ENCODE measurements at places on chromosomes 3 and 15. TPM values are rescaled to one million over a fixed set of nuclear protein-coding genes. Genes with fewer than 3 reads are reported as not detected.

CYP1A1 gene
- total RNA-seq, result not detected

GABRR3 gene
- total RNA-seq, result not detected

DNA sequence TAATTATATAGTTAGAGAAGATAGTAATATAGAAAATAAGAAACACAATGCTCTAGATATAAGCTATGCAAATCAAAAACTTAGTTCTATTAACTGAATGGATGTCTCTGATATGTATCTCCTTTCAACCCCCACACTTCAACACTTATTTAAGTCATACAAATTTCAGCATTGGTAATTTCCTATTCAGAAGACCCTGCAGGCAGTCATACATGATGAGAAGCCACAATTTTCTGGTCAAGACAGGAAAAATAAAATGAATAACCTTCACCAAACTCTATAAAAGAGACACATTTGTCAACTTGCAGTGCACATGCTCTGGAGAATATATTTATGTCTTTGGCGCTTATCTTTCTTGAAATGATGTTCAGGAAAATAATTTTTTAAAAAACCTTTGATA lies 578 bp upstream of the BCHE start:
- DNase-seq, result no peak

DNA sequence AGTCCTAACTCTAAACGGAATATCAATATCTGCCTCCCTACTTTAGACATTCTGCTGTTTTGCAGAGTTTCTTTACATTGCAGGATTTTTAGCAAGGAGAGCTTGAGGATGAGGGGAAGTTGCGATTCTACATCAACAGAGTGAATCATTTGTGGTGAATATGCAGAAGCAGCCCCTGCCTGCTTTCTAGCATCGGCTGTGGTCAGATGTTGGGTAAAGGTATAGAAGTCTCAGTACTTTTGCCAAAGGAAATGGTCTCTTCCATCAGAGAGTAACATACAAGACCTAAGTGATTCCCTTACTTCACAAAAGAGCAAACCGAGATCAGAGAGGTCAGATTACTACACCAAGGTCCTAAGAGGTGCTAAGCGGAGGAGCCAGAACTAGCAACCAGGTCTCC lies 15.2 kb downstream of the ST3GAL6 start:
- DNase-seq, result no peak

GRCh38 chr3:9721700-9722060 lies 9.9 kb upstream of the BRPF1 start:
- peak; percentile 70 for DNase-seq

DNA sequence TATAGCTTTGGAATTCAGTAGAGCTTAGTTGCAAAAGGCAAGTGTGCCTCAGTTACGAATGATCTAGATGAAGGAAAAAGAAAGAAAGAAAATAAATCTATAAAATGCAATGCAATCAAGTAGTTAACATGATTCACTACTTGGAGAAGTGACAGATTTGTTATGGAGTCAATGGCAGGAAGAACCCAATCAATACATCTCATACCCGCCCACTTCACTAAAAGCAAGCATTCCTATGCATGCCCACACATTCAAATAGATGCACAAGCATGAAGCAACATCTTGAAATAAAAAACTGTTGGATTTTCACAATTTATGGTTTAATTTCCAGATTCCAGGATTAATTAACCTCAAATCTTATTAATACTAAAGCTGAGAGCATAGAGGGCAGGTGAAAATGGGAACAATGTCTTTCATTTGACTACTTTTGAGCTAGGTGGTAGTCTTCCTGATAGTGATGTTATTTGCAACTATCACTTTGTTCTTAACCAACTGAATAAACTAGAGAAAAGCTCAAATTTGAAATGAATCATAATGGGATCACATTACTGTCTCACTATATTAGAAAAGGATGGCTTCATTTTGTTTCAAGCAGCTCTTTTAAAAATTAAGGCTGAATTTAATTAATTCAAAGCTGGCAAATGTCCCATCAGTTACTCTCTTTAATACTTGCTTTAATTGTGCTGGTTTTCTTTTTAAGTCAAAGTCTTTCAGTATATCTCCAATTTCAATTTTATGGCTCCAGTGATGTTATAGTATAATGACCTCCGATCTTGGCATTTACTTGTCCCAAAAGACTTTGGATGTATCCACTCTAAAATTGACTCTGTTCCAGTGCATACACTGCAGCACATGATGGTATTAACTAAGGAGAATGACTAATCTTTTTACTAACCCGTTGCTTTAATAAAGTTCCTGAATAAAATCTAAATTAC lies 46.7 kb upstream of the CCDC50 start:
- DNase-seq, result no peak

- no peak for DNase-seq
Observed at GRCh38 chr15:43153269-43153668, 19.9 kb downstream of the TMEM62 start.

DNA sequence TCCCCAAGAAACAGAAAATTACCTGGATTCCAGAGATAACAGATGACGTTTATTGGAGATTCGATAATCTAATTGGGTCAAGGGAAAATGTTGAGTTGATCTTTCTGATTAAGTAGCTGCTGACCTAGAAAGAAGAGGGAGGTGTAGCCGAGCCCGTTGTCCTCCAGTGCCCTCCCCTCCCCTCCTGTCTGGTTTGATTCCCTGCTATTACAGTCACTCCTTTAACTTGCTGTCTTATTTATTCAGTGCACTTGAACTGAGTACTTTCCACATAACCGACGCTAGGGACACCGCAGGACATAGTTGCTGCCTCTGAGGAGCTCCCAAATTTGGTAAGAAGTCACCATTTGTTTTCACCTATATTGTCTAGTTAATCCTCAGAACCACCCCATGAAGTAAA lies 103.7 kb downstream of the AQP9 start:
- no peak for DNase-seq

- DNase-seq, result no peak
Observed at GRCh38 chr15:20355256-20355868, 186.2 kb downstream of the GOLGA6L6 start.

DNA sequence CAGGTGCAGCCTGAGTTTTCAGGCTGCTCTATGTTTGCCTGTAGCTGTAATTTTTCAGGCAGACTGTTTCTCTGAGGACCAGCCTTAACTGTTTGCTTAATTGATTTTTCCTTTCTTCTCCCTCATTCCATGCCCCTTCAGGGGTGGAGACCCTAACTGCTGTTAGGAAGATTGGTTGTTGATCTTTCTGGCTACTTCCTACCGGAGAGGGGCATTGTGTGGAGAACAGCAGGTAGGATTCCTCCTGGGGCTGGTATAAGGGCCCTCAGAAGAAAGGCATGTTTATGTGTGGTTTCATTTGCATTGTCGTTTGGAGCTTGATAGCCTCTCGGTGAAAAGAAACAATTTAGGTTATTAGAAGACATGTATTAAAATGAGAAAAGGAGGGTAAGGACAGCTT lies 56.9 kb upstream of the GOLGA6L2 start:
- no peak for DNase-seq

RRP9 gene
- 15.1 TPM for total RNA-seq

ALG1L2 gene
- total RNA-seq, result not detected

- DNase-seq, result no peak
Observed at GRCh38 chr15:35909414-35909813, 363.4 kb upstream of the DPH6 start.

UTS2B gene
- total RNA-seq, result not detected

- no peak for DNase-seq
Observed at GRCh38 chr15:101556273-101556672, 66.8 kb upstream of the PCSK6 start.

- no peak for DNase-seq
Observed at GRCh38 chr15:56251315-56252095, 7.8 kb upstream of the RFX7 start.

DNA sequence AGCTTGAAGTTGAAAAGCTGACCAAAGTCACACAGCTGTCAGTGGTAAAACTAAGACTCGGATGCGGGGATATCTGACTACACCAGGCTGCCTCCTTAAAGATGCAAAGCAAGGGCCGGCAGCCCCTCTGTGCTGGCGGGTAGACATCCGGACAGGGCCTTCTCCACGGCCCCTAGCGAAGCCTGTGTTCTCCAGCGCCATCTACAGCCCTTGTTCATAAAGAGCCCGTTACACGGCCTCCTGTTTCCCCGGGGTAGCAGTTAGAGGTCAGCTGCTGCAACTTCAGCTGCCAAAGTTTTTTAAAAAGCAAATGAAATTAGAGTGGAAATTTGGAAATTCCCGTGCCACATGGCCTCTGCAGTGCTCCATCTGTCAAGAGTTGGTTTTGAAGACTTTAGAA lies 383.0 kb downstream of the TBL1XR1 start:
- peak; percentile 79 for DNase-seq

GRCh38 chr3:129606636-129607390 lies at the start of gene PLXND1:
TSS of gene PLXND1 (minus strand) at chr3:129606676. CDS start at chr3:129606639, 37 bp downstream.
- peak; percentile 49 for DNase-seq

- DNase-seq, result no peak
Observed at GRCh38 chr3:20147361-20147760, 38.6 kb downstream of the SGO1 start.

DNA sequence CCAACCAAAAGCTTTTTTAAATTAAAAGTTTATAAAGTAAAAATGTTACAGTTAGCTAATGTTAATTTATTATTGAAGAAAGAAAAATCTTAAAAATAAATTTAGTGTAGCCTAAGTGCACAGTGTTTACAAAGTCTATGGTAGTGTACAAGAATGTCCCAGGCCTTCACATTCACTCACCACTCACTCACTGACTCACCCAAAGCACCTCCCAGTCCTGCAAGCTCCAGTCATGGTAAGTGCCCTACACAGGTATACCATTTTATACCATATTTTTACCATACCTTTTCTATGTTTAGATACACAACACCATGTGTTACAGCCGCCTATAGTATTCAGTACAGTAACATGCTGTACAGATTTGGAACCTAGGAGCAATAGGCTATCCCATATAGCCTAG lies 29.1 kb downstream of the SSR3 start:
- DNase-seq, result no peak

GRCh38 chr15:79948095-79948695 lies 22.8 kb downstream of the BCL2A1 start:
- DNase-seq, result no peak

DNA sequence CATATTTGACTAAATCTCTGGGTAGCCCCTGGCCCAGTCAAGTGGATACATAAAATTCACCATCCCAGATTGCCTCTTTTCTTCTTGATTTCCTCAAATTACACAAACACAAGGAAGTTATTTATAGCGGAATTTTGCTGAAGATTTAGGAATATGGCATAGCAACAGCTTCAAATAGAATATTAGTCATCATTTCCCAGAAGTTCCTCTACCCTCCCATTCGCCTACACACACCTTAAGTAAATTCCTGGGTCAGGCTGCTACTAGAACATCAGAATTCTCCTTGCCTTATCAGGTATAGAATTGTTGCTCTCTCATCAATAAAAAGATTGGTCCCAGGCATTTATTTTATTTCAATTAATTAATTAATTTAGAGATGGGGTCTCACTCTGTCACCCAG lies 31.6 kb downstream of the MESD start:
- no peak for DNase-seq

GRCh38 chr3:114155370-114155821 lies 23.5 kb downstream of the DRD3 start:
- DNase-seq, result peak; percentile 84

OSTN gene
- total RNA-seq, result not detected

SEMA5B gene
- total RNA-seq, result not detected

ZPLD1 gene
- not detected for total RNA-seq

DNA sequence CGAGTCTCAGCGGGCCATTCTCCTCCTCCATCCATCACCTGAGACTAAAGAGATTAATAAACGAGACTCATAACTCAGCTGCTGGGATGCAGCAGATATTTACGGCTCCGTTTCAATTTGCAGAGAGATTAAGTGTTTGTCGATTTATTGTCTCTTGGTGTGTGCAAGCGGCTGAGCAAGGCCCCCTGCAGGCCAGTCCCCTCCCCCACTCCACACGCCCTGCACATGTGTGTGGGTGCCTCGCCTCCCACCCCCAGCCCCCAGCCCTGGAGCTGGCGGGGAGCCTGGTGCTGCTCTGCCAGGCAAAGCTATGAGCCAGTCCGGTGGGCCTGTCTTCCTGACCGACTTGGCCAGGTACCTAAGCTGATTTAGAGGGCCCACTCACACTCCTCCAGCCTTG lies 63.0 kb downstream of the CYP11A1 start:
- DNase-seq, result no peak

DNA sequence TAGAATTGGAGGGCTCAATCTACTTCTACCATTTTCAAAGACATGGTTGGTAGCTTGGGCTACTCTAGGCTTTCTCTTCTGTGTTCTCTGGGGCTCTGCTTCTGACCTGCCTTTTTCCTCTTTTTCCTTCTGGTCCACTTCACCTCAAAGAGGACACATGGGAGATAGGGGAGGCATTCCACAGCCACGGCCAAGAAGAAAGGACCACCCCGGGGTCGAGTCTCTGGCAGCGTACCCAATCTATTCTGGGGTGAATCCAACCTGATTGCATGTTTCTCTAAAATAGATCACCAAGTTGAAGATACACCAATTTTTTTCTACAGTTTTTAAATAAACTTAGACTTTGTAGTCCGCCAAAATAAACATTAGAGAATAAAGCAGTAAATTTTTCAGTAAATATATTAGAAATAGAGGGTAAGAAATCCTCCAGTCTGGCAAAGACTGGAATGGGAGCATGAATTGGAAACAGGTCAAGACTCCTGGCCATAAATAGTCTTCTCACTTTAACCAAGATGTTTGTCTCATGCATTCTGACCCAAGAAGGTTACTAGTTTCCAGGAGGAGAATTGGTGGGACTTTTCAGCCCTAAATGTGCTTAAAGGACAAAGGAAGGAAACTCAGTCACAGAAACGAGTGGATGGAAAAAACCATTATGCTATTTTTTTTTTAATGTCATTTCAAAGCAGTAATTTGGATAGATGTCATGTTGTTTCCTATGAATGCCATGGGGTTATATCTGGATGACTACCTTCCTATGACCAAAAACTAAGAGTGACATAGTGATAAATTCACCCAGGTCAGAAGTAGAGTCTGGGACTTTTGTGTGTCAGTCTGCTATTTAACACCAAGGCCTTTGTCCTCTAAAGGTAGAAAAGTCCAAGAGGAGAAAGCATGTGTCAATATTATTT lies 71.3 kb upstream of the PHLDB2 start:
- DNase-seq, result no peak

DNA sequence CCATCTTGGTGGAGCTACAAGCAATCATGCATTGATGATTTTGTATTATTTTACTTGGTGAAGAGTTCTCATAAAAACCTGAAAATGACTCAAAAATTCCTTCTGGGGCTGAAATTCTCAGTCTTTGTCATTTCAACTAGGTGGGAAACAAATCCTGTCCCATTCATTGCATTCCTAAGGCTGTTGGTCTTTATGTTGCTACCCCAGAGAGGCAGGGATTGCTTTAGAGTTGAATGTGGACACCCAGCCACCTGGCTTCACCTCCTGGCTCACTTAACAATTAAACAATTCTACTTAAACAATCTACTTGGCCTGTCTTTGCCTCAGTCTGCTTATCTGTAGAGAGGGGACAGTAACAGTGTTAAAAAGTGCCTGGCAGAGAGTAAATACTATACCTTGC lies 117.3 kb upstream of the UBE3A start:
- no peak for DNase-seq

DNA sequence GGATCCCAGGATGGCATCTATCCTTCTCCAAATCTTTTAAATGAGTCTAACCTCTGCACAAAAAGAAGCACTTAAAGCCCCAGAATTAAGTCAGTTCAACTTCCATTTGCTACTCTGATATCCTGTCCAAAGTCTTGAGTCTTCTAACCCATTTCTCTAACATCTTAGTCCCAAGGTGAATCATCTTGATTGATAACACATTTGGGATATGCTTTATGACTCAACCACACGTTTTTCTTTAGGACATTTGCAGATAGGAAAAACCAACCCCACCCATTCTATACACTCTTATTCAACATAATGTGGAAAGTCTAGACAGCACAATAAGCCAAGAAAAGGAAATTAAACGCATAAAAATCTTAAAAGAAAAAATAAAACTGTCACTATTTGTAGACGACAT lies 18.8 kb upstream of the TEX9 start:
- DNase-seq, result no peak

RAB11A gene
- total RNA-seq, result 187 TPM
